ENCODE measurements at places on chromosomes 12 and 14. TPM values are rescaled to one million over a fixed set of nuclear protein-coding genes. Genes with fewer than 3 reads are reported as not detected.

DNA sequence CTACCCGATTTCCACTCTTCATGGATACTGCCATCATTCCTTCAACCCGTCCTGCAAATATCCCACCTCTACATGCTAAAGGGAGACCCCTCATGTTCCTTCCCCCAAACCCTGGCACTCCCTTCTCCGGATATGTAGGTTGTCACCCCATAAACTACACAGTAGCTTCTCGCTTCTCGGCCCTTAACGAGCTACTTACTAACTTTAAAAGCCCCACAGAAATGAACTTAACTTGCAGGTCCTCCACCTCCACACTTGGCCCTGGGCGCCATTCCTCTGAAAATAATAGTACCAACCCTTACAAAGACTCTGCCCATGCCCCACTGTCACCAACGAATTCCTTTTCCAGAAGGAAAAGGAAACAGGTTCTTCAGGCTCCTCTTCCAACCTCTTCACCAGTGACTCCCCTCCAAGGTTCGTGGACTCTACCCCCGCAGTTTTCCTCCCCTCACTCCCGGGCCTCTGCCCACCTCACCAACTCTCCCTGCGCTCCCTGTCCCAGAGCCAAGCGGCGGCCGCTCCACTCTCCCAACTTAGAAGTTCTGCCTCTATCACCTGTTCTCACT lies 1.2 kb downstream of the SPPL3 start:
- no peak for DNase-seq

Gene CPNE6
- 0.20 TPM for total RNA-seq

Gene HEBP1
- 24.2 TPM for total RNA-seq

DNA sequence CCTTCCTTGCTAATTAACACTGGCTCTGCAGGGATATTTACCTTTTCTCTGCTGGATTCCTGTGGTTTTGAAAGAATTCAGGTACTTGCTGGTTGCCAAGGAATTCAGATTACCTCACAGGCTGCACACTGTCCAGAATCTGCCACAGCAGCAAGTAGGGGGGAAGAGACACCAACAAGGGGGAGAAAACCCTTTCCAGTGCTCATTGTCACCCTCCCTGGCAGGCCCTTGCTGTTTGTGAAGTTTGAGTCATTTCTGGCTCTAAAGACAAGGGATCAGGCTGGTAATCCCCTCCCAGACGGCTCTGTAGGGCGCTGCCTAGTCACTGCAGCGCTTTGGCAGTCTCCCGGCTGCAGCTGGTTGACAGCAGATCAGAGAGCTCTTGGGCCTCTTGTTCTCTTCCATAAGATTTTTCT lies 50.8 kb downstream of the TTLL5 start:
- DNase-seq: peak; percentile 62

Gene TMEM229B
- total RNA-seq: 0.49 TPM

DNA sequence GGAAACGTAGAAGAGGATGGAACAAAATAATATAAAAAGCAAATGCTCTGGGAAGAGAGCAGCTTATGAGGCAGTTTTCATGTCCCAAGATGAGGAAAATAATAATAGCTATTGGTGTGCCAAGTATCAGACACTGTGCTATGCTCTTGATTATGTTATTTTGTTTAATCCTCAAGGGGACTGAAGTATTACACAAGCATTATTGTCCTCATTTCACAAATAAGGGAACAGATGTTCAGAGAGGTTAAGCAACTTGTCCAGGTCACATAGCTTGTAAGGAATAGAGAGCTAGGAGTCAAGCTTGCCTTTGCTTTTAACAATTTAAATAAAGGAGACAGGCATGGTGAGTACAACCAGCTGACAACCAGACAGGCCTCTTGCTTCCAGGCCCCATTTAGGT lies 26.9 kb upstream of the LTBP2 start:
- DNase-seq: peak; percentile 10

DNA sequence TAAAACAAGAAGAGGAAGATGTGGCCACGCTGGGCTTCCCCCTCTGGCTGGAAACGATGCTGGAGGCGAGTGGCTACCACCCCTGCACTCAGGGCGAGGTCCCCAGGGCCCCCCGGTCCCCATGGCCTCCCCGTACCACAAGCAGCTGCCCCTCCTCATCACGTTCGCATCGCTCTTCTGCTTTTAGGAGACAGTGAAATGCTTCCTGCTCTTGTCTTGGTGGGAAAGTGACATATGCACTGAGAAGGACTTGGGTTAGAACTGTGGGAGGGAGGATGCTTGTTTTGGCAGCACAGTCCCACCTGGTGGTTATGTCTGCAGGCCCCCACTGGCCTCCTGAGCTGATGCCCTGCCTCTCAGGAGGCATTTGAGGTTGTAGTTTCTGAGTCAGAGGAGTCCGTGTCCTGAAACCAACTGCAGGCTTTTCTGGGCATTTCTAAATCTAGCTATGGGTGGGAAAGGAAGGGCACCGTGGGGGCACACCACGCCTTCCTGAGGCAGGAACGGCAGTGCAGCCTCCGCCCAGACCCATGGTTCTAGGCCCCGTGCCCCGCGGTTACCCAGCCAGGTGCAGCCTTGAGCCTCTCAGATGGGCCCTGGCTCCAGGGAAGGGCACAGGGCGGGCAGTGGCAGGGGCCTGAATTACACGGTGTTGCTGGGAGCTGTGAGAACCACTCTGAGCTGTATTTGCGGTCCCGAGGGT lies 139.3 kb downstream of the ADGRD1 start:
- DNase-seq: no peak

Gene MED6
- total RNA-seq: 53.4 TPM

GRCh38 chr14:23766737-23767401 lies 130.7 kb downstream of the DHRS2 start:
- DNase-seq: no peak

DNA sequence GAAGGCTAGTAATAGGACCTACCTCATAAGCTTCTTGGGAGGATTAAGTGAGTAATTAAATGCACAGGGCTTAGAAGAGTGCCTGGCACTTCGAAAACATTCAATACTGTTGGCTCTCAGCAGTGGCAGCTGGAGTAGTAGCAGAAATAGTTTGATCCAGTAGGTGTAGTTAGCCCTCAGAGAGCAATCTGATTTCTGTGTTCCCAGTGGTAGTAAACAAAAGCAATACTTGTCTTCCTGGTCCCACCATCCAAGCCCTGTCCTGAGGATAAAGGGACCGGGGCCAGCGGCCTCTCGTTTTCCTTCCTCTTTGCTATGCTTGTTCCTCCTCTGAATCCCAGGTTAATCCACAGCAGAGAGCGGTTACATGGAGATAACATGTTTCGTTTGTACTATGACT lies 131.6 kb downstream of the SAMD4A start:
- no peak for DNase-seq
